ENCODE measurements at places on chromosomes 7 and 10. TPM values are rescaled to one million over a fixed set of nuclear protein-coding genes. Genes with fewer than 3 reads are reported as not detected.

CLRN3 gene
- not detected for total RNA-seq

DNA sequence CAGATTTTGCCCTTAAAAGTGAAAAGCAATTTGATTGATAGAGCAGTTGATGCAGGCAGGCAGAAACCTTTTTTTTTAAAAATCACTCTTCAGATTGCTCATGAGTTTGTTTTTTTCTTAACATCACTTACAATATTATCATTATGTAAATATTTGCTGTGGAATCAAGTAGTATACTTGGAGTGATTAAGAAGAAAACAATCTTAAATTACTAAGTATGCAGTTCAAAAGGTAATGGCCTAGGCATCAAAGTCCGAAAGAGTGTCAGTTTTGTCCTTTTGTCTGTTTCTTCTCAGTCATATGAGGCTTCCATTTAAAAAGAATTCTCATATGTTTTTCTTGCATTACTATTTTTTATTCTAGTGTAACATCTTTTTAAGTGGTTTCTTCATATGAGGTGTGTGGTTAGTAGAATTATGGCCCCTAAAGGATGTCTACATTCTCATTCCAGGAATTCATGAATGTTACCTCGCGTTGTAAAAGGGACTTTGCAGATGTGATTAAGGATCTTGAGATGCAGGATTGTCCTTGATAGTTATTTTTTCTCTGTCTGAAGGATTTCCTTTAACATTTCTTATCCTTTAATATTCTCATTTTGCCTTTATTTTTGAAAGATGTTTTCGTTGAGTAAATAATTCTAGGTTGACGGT lies 44.0 kb downstream of the BICC1 start:
- DNase-seq = no peak

EPO gene
- not detected for total RNA-seq

DNA sequence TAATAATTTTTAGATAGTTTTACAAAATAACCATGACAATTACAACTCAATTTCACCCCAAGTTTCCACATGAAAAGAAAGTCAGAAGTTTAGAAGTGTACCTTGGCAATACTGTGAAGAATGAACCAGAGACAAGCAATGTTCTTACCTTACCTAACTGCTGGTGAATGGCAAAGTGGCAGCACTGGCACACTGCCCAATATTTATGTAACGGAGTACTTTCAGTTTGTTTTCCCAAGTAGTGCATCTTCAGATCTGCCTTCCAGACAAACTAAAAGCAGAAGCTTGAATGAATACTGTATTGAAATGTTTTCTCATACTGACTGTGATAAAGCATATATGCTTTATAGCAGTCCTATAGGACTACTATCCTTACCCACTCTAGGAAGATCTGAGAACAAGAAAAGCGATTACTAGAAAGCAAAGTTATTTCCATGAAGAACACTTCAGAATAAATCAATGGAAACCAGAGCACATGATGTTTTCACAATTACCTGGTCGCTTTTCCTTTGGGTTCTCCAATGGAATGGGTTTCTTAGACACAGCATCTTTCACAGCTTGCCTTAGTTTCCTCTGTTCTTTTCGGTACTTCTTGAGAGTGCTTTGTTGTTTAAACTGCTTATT lies 1.5 kb downstream of the NOC3L start:
- DNase-seq = no peak

GRCh38 chr7:129375141-129375938 lies 58.9 kb upstream of the STRIP2 start:
- DNase-seq = no peak

FAM131B gene
- total RNA-seq = 2.3 TPM

GRCh38 chr7:36775676-36776075 lies 51.4 kb upstream of the AOAH start:
- DNase-seq = no peak

UPF2 gene
- total RNA-seq = 26.0 TPM

EBF3 gene
- 3.6 TPM for total RNA-seq

- no peak for DNase-seq
Observed at GRCh38 chr10:28467615-28468014, 65.3 kb upstream of the WAC start.

ETV1 gene
- total RNA-seq = 8.7 TPM

CHST3 gene
- total RNA-seq = 54.4 TPM

DNA sequence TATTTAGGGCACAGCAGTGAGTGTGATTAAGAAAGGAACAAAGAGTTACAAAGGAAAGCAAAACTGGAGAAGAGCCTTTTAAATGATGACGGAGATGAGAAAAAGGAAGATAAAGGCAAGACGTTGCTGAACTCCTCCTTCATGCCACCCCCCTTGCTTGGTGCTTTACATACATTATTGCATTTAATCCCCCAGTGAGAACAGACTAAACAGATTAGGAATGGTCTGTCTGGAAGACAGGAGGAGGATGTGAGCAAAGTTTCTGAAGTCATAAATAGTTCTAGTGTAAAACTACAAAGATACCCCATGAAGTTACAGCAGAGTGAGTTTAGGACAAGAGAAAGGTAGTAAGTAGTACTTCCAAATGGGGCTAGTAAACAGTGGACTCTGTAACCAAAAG lies 113.5 kb downstream of the PLCE1 start:
- no peak for DNase-seq

KCNMA1 gene
- total RNA-seq = 168 TPM

DNA sequence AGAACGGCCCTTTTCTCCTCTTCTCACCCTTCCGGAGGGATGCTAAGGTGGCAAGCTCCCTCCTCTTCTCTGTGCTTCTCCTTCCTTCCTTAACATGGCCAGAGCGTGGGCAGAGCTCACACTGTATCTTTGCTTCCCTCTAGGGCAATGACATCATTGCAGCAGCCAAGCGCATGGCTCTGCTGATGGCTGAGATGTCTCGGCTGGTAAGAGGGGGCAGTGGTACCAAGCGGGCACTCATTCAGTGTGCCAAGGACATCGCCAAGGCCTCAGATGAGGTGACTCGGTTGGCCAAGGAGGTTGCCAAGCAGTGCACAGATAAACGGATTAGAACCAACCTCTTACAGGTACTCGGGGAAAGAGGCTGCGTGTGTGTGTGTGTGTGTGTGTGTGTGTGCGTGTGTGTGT lies 36.6 kb downstream of the AP3M1 start:
- no peak for DNase-seq

DNA sequence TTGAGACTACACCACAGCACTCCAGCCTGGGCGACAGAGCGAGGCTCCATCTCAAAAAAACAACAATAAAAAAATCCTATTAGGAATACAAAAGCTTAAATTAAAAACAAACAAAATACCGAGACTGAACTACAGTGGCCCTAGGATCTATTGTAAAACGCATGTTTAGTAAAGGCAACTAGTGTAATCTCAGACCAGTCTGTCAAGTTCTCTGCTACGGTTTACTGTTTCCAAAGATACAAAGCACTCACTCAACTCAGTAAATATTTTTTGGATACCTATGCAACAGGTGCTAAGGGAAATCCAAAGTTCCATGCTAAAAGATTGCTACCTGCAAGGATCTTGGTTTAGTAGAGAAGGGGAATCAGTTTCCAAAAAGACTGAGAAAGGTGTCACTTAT lies 3.4 kb upstream of the MIOS start:
- no peak for DNase-seq

SH2D4B gene
- total RNA-seq = 0.92 TPM

GRCh38 chr7:27241189-27242056 lies 1.2 kb upstream of the EVX1 start:
- no peak for DNase-seq

DNA sequence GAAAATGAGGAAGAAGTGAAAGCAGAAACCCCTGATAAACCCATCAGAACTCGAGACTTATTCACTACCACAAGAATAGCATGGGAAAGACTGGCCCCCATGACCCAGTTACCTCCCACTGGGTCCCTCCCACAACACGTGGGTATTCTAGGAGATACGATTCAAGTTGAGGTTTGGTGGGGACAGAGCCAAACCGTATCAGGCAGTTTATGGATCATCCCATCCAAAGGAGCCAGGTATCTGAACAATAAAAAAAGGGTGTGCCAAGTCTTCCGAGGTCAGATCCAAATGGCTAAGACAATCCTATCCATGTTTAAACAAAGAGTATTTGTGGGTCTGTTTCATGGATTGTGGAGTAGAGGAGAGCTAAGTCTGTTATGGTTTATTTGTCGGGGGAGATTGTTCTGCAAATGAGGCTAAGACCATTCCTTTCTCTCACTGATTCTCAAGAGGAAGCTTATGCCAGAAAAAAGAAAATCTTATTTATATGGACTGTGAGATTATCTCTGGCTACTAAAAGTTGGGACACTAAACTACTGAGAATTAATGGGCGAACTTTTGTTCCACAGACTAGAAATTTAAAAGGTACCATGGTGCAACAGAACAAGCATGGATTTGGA lies 203.7 kb downstream of the IPMK start:
- DNase-seq = no peak

DNA sequence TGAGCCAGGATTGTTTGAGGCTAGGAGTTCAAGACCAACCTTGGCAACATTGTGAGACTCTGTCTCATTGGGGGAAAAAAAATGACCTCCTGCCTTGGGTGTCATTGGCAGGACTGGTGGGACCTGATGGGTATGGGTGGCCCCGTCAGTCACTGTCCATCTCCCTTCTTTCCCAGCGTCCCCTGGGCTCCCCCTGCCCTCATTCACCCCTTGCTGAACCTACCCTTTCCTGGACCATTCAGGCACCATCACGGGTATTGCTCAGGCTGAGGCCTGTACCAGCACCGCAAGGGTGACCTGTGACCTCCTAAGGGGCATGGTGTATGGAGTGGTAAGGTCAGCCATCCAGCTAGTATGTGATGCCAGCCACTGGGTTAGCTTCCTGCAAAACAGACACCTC lies 19.4 kb downstream of the ASL start:
- no peak for DNase-seq

- DNase-seq = no peak
Observed at GRCh38 chr7:95056901-95057300, 149.5 kb downstream of the PPP1R9A start.

DNA sequence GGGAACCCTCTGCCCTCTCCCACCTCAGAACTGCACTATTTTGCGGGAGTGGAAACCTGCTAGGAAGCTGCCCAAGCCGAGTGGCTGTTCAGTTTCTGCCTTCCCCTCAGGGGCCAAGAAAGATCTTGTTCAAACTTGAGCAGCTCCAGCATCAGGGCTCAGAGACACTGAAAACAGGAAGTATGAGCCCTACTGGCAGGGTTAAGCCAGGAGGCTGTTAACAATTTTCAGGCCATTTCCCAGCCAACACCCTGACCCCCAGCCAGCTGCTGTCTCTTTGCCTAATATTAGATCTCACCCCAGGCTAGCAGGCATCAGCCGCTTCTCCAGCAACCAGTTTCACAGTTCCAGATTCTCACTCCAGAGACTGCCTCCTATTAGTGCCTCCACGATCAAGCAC lies 9.2 kb downstream of the PLAU start:
- no peak for DNase-seq

DNA sequence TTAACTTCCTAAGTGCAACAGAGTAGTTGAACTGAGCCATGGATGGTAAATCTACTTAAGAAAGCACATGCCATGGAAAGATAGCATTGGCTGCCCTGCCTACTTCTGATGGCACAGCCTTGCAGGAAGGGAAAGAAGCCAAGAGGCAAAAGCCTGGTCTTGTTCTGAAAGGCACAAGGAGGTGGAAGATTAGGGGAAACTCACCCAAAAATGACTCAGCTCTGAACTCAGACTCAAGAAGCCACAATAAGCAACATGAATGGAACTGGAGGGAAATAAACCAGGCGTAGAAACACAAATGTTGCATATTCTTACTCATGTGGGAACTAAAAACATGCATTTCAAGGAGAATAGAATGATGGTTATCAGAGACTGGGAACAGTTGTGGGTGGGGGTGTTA lies 20.8 kb upstream of the ALOX5 start:
- no peak for DNase-seq

DNA sequence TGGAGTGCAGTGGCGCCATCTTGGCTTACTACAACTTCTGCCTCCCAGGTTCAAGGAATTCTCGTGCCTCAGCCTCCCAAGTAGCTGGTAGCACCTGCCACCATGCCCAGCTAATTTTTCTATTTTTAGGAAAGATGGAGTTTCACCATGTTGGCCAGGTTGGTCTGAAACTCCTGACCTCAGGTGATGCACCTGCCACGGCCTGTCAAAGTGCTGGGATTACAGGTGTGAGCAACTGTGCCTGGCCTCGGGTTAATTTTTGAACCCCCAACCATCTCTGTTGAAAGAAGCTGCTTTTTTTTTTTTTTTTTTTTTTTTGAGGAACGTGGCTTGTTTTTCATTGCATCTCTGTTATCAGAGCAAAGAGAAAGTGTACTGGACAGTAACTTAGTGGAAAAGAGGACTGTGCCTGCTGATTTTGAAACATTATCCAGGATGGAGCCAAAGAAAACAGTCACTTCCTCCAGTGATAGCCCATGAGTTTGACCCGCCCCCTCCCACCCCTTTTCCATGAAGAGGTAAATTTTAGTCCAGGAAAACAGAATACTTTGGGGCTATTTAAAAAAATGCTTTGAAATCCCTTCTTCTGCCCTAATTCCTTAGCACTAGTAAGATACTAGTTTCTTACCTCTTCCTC lies 38.3 kb downstream of the WBP1L start:
- DNase-seq = no peak

GRCh38 chr10:75403144-75403938 lies 1.8 kb upstream of the ZNF503 start:
- DNase-seq = no peak

WNT2 gene
- not detected for total RNA-seq

DNA sequence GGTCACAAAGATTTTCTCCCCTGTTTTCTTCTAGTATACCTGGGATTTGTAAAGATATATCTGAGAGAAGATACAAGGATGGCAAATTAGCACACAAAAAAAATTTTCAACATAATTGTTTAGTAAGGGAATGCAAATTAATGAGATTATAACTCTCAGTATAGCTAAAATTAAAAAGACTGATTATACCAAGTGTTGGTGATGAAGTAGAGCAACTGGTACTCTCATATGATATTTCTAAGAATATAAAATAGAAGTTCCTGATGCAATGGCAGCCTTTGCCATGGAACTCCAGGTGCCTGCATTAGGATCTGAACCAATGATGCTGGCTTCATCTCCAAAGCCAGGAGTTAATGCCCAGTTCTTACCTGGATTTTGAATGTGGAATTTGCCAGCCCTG lies 51.4 kb upstream of the KIAA1217 start:
- no peak for DNase-seq

DNA sequence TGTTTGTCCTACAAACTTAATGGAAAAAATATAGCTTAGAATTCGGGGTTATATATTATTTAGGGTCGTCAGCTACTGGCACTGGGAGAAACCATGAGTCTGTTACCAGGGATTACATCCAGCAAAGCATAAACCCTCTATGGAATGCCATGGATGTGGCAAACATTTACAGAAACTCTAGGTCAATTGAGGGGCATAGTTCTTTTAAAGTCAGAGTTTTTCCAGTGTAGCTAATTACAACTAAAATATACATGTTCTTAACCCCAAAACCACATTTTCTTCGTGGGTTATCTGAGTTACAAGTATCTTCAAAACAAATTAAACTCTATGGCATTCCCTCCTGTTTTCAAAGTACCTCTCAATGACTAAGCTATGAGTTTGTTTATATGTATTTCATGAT lies 99.3 kb upstream of the THSD7A start:
- no peak for DNase-seq

GRCh38 chr7:78345293-78345911 lies 546.8 kb downstream of the PHTF2 start:
- no peak for DNase-seq

GRCh38 chr10:119238577-119238976 lies 31.2 kb downstream of the GRK5 start:
- DNase-seq = no peak

EN2 gene
- 0.27 TPM for total RNA-seq

TSPAN33 gene
- total RNA-seq = 14.1 TPM

- peak; percentile 32 for DNase-seq
Observed at GRCh38 chr10:93999401-93999851, 5.7 kb downstream of the PLCE1 start.
